ENCODE measurements at places on chromosomes 13 and 19. TPM values are rescaled to one million over a fixed set of nuclear protein-coding genes. Genes with fewer than 3 reads are reported as not detected.

The CATSPERD gene
- total RNA-seq, result not detected

The CNN1 gene
- total RNA-seq, result 0.26 TPM

- no peak for DNase-seq
These were observed 39.9 kb downstream of the SYDE1 start for GRCh38 chr19:15147090-15147489.

- no peak for DNase-seq
These were observed 15.8 kb downstream of the GPR180 start for GRCh38 chr13:94617389-94618000.

GRCh38 chr19:49506575-49507105, 5.8 kb upstream of the FCGRT start:
- peak; percentile 79 for DNase-seq

DNA sequence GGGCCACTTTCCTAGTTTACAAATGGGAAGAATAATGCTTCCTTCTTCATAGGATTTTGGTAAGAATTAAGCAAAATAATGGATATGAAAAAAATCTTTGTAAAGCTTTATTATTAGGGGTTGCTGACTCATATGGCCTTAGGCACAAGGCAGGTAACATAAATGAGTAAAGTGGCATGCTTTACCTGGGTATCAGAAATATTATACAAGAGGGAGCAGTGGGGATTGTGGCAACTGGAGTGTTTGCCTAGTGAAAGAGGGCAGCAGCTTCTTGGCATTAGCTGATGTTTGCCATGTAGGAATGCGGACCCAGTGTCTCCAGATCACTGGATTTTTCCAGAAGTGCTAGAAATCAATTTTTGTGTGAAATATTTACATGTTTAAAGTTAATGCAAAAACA, 19.5 kb downstream of the WDFY2 start:
- no peak for DNase-seq

- DNase-seq, result no peak
These were observed 6.3 kb downstream of the LYPD4 start for GRCh38 chr19:41837981-41838708.

- DNase-seq, result no peak
These were observed 640 bp upstream of the GMFG start for GRCh38 chr19:39336483-39336882.

The SMAD9 gene
- total RNA-seq, result 0.35 TPM

The JAK3 gene
- total RNA-seq, result 120 TPM

DNA sequence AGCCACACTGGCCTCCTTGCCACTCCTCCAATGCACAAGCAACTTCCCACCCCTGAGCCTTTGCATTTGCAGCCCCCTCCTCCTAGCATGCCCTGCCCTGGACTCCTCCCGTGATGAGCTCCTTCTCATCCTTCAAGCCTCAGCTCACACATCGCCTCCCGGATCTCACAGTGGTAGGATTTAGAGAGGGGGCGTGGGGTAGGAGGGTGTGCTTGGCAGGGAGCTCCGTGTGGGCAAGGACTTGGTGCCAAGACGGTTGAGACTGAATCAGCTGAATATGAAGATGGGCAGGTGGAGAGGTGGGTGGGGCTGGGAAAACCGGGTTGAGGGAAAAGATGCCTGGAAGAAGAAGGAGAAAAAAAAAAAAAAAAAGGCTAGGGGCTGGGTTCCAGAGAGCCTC, 48.4 kb upstream of the ZNRF4 start:
- DNase-seq, result no peak

The WDR62 gene
- total RNA-seq, result 2.2 TPM

The DOCK6 gene
- total RNA-seq, result 1.8 TPM

DNA sequence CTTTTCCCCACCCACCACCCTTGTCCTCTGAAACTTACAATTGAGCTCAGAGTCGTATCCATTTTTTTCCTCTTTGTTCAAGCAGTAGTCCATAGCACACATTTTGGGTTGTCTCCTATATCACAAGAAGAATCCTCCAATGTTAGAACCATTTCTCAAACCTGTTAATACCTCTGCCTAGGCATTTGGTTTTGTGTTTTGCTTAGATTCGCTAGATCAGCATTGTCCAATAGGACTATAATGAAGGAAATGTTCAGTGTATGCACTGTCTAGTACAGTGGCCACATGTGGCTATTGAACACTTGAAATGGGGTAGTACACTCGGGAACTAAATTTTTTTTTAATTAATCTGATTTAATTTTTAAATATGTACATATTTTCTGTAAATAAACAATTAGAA, 12.6 kb downstream of the DPY19L3 start:
- DNase-seq, result no peak

The LILRB3 gene
- 0.72 TPM for total RNA-seq

GRCh38 chr19:33440682-33441081, 67.2 kb downstream of the CEBPG start:
- no peak for DNase-seq

The ZNF66 gene
- total RNA-seq, result 12.3 TPM

DNA sequence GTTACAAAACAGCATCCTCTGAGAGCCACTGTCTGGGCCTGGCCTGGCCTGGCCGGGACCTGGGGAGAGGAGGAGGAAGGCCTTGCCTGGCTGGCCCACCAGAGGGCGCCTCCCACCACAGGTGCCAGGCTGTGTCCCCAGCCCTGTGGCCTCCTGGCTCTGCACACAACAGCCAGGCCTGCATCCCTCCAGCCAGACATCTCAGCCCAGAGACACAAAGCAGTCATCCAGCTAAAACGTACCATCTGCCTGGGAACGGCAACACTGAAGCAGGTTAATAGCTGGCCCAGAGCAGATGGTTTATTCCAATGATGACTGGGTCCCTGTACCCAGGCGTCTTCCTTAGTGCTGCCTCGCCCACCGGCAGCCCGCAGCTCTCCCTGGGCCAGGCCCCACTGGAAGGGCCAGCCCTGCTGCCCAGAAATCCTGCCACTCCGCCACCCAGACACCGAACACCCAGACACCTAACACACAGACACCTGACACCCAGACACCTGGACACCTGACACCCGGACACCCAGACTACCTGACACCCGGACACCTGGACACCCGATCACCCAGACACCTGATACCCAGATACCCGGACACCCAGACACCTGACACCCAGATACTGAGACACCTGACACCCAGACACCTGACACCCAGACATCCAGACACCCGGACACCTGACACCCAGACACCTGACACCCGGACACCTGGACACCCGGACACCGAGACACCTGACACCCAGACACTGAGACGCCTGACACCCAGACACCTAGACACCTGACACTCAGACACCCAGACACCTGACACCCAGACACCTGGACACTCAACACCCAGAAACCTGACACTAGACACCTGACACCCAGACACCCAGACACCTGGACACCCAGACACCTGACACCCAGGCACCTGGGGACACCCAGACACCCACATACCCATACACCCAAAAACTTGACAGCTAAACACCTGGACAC, 20.1 kb downstream of the C19orf12 start:
- peak; percentile 76 for DNase-seq

DNA sequence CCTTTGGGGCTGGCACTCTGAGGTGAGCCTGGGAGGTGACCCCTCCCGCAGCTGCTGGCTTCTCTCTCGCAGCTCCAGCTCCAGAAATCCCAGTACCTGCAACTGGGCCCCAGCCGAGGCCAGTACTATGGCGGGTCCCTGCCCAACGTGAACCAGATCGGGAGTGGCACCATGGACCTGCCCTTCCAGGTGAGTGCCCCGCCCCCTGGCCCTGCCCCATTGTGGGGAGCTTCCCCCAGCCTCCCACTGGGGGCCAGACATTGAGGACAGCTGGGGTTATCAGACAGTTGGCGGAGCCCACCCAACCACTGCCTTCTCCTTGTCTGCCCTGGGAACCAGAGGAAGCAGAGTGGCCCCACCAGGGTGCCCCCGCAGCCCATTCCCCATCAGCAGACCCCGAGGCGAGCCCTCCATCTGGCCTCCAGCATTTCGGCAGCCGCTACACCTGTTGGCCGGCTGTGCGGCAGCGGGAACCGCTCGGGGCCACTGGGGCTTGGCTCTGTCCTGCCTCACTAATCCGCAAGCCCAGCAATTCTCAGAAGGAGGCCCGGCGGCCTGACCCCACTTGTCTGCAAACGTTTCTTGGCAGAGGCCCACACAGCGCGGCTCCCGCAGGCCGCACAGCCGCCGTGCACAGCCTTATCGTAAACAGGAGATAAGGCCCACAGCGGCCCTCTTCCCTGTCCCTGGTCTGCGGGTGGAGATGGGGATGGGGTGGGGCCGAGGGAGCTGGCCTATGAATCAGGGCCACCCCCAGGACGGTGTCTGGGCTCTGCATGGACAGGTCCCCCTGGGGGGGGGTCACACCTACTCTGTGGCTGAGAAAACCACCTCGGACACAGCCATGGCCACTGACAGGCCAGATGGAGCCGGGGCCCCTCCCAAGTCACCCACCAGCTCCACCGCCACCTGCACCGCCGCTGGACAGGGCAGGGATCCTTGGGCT, 48.0 kb downstream of the COMP start:
- no peak for DNase-seq

DNA sequence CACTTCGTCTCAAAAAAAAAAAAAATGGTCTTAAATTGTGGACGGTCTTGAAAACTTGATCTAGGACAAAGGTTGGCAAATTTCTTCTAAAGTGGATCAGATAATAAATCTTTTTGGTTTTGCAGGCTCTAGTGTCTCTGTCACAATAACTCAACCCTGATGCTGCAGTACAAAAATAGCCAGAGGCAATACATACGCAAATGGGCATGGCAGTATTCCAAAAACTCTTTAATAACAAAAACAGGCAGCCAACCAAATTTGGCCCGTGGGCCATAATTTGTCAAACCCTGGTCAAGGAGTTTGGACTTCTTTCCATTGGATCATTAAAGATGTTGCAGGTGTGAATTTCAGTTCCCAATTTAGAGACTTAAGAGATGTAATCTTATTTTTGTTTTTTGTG, 93.5 kb upstream of the MRI1 start:
- DNase-seq, result no peak

All from T-cell (primary cell).